ENCODE measurements at places on chromosomes 11 and 22.

DNA sequence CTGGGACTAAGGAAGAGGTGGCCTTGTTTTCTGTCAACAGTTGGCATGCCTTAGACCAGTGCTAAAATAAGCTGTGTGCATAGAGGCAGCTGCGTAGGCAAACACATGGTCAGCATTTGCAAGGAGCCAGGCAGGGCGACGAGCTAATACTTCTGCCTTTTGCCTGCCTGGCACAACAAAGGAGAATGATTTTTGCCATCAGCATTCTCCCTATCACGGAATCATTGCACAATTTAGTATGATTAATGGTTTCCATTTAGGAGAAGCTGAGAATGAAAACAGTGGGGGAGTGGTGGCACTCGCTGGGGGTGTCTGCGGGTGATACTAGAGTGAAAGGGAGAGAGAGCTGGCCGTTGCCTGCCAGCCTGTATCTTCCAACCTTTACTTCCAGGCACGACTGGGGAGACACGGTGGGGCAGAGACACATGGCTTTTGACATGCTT, 336.0 kb downstream of the CADM1 start:
- no peak for DNase-seq

- no peak for DNase-seq
These were observed 21.3 kb downstream of the RASD2 start for GRCh38 chr22:35561796-35562526.

DNA sequence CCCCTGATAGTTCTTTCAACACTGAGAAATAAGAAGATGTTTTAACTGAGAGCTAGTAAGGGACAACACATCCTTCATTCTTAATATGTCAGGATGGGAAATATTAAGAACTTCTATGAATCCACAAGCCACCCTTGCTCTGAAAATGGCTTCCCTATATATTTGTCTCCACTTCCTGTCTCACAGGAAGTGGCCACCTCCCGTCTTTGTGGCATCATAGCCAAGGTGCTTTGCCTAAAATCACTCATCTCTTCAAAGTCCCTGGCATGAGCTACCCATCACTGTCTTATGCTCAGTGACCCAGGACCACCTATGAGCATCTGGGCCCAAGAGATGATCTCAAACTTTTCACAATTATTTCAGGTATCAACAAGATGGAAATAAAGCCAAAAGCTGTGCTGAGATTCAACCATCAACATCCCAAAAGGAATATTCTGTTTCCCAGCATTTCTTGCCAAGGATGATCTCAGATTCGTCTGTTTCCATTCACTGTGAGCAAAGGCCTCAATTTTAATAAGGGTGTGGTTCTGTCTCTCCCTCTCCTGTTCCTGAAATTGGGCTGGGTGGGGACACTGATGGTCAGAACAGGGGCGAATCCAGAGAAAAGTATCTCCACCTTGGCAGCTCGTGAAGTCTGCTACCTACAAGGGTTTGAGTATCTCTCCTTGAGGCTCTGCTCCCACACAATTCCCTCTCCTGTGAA, 493.9 kb downstream of the MN1 start:
- no peak for DNase-seq

DNA sequence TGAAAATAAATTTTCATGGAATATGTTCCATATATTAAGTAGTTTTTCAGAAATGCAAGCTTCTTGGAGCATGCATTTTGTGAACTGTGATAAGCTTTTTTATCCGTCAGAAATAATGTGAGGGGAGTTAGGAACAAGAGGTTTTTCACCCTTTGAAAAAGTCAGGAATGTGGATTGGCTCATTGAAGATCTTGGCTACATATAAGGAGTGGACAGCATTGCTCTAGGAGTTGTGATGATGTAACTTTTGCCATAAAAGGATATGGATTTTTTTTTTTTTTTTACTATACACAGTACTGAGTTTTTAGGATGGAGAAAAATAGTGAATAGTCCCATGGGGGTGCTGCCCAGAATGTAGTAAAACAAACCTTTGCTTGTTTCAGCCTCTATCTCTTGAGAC, 180.2 kb downstream of the NAV2 start:
- DNase-seq: no peak

GRCh38 chr11:63906585-63906984, 10.4 kb downstream of the RCOR2 start:
- peak; percentile 24 for DNase-seq

DNA sequence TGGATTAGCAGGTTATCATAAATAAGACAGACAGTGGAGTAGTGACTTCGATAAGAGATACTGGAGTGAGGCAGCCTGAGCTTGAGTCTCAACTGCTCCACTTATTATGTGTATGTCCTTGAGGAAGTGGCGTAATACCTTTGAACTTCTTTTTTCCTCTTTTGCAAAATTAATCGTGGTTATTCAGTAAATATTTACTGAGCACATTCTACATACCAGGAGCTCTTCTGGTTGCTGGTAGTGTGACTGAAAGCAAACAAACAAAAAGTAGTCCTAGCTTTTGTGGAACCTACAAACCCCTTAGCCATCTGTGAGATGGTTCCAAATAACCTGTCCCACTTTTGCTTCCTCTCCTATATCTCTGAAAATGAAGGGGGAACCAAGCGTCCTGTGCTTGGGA, 125.6 kb upstream of the ASPHD2 start:
- DNase-seq: no peak

DNA sequence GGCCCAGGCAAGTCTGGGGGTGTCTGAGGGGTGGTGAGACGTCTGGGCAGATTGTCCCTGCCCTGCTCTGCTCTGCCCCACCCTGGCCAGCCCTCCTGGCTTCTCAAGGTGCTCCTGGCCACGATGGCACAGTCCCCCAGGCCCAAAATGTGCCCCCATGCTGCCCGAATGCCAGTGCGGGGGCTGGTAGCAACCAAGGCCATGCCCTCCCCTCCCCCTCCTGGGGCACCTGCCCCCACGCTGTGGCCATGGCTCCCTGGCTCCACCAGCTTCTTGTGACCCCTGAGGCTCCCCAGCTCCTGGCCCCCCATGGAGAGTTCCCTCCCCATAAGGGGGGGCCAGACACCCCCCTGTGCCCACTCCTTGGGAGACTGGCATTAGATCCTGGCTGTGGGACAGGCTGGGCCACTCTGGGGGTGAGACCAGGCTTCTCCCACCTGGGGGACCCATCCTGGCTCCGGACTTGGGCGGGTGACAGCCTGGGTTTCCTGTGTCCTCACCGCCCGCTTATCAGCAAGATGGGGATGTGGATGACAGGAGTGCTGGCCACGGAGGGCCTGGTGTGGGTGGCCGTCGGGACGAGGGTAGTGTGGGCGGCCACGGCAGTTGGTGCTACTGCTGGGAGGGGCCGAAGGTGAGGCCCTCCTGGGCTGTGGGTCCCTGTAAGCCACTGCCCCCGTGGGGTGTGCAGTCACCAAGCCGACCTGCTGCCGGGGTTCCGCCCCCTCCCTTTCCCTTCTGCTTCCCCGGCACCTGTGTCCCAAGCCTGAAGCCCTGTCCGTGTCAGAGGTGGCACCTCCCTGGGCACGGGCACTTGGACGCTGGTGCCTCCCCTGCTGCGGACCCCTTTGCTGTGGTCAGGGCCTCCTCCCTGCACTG, 15.9 kb upstream of the MUC6 start:
- no peak for DNase-seq

- DNase-seq: no peak
These were observed 286.2 kb upstream of the NARS2 start for GRCh38 chr11:78860720-78861422.

DNA sequence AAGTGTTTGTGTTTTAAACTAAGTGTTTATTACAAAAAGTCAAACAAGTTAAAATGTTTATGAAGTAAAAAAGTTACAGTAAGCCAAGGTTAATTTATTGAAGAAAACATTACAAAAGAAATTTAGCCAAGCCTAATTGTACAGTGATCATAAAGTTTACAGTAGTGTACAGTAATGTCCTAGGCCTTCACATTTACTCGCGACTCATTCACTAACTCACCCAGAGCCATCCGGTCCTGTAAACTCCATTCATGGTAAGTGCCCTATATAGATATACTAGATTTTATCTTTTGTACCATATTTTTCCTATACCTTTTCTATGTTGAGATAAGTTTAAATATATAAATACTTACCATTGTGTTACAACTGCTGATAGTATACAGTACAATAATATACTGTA, 481.8 kb upstream of the TENM4 start:
- no peak for DNase-seq

DNA sequence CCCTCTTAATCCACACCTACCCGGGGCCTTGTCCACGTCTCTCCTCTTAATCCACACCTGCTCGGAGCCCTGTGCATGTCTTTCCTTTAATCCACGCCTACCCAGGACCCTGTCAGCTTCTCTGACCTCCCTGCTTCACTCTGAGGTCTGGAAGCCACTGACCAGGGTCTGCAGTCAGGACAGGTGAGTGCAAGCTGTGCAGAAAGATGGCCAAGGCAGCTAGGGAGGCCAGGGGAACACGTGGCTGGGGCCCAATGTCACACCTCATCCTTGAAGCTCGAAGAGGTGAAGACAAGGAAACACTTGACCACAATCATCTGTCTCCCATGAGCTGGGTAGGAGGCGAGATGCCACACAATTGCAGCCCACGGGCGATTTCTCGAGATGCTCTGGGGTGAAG, 1516.9 kb downstream of the BRD1 start:
- DNase-seq: no peak

DNA sequence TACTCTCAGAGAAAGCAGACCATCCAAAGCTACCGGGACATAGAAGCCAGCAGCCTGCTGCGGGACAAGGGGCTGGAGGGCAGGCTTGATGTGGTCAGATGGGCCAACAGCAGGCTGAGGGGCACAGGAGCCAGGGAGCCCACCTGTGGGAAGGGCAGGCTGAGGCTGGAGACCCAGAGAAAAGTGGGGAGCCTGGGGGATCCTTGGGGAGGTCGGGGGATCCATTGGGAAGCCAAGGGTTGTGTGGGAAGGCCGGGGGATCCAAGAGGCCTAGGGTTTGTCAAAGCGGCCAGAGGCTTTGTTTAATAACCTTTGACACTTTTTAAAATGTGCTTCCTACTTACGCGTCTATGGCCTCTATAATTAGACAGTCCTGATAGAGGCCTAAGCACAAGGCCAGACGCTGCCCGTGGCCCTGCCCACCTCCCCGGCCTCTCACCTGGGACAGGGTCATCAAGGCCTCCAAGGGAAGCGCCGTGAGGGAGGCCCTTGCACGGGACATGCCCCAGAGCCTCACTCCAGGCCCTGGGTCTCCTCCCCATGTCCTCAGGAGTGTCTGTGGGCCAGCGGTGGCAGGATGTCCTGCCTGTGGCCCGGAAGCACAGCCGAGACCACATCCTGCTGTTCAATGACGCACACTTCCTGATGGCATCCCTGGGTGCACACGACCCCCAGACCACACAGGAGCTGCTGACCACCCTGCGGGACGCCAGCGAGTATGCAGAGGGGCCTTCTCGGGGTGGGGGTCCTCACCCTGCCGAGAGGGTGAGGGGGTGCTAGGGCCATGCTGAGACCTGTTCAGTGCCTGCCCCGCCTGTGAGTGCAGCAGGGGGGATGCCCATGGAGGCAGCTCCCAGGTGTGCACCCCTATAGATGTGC, 8.6 kb upstream of the GTSE1 start:
- no peak for DNase-seq

DNA sequence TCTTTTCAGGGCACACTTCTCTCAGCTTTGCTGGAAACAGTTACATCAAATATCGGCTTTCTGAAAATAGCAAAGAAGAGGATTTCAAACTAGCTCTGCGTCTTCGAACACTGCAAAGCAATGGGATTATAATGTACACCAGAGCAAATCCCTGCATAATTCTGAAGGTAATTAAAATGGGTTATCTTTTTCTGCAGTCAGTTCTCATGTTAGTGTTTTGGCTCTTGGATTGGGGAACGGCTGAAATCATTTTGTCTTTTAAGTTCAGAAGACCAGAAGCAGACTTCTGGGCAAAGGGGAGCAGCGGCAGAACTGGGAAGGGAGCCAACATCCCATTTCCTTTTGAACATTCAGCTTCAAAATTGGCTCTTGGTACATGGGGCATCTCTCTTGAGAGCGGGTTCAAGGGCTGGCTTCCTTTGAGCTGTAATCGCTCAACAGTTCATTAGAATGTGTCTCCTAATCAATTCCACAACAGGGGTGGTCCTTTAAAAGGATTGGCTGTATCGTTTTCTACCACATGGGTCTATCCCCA, 110.2 kb upstream of the MTNR1B start:
- DNase-seq: no peak

- DNase-seq: no peak
These were observed 28.1 kb downstream of the INTS4 start for GRCh38 chr11:77966338-77966737.

DNA sequence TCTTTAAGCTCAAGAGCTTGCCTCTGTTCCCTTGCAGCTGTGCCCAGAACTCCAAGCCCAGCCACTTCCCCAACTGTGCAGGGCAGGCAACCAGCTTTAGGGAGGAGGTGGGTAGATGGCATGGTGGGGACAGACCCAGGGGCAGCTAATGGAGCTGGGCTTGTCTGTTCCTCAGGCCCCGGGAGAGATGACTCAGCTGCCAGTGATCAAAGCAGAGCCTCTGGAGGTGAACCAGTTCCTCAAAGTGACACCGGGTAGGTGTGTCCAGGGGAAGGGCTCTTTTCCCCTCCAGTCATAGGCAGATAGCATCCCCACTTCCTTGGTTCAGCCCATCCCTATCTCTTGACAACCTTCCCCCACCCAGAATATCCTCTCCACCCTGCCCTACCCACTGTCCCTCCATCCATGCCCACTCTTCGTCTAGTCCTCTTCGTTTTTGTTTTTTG, 32.4 kb downstream of the CREB3L1 start:
- peak; percentile 67 for DNase-seq

DNA sequence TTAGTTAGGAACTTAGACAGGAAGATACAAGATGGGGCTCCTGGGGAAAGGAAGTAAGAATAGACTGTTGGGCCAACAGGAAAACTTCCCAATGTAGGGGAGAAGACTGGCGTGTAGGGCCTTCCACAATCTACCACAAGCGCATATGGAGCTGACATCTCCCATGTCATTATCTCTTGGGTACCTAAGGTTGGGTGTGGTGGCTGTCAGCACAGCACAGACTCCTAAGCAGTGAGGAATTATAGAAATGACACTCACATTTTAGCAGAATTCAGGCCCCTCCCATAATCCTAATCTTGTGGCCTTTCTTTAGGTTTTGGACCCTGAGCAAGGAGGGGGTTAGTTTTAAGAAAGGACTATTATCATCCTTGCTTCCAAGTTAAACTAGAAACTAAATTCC, 11.6 kb downstream of the TRIM21 start:
- DNase-seq: peak; percentile 76

GRCh38 chr11:122731500-122731913, 76.0 kb downstream of the UBASH3B start:
- no peak for DNase-seq

Data from hematopoietic multipotent progenitor cell treated with erythropoietin and hydrocortisone succinate and interleukin-3 and kit ligand, for 15 days (in vitro differentiated cells).